Effector CD4-positive, alpha-beta T cell (primary cell): ENCODE measurements at places on chromosomes 7 and 10.

GRCh38 chr7:128697302-128697905 lies 25.3 kb downstream of the GARIN1A start:
- no peak for DNase-seq

GRCh38 chr10:74855027-74855426 lies 28.6 kb downstream of the KAT6B start:
- DNase-seq: no peak

DNA sequence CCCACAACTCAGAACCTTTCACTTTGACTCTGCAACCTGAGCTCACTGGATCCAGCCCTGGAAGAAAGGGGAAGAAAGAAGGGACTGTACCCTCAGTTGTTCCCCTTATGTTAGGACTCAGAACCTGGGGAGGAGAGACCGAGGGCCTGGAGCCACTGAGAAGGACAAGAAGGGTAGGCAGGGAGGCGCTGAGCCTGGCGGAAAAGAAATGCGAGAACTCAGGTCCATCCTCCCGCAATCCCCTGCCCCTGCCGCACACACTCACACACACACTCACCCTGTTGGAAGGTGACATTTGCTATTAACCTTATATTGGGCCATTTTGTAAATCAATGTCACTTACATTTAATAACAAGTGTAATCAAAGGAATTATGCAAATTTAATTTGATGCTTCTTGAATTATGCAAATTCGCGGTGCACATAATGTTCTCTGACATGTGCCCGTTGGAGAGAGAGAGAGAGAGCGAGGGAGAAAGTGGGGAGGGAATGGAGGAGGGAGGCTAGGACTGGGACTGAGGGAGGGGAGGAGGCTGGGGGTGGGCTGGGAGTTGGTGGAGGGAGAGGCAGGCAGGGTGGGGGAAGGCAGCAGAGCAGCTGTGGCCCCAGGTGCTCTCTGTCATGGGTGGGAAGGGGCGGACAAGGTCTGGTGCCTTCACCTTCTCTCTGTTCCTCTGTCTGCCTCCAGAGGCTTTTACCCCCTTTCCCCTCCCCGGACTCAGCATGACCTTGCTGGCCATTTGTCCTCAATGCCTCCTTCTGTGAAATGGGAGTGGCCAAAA lies 99.6 kb upstream of the PAX2 start:
- DNase-seq: no peak

DNA sequence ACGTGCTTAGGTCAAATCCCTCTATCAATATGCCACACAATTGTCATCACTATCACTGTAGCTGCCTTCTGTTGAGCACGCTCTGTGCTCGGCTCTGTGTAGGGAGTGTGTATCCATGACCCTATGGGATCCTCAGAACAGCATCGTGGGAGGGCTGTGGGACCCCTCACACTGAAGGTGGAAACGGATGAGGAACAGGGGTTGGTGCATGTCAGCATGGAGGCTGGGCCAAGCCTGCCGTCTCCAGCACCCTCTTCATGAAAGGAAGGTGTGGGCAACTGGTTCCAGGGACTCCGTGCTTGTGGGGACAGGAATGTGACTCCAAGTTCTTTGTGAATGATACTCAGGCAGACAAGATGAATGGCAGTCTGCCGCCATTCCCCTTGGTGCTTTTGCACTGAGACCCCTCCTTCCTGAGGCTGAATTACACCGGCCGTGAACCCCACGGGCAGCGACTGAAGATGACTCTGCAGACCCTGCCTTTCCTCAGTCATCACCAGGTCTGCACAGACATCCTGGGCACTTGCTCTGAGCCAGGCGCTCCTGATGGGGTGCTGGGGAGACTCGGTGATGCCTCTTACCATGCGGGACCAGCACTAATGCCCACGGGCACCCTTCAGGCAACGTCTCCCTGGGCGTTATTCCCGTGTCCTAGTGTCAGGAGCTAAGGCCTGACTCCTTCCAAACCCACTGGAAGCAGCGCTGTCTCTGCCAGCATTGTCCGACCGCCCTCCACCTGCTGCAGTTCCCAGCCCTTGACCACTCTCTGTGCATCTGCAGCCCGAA lies 495.2 kb downstream of the TCERG1L start:
- no peak for DNase-seq
